ENCODE measurements at places on chromosomes 2 and 18. TPM values are rescaled to one million over a fixed set of nuclear protein-coding genes. Genes with fewer than 3 reads are reported as not detected.

The UGT1A3 gene
- not detected for total RNA-seq

DNA sequence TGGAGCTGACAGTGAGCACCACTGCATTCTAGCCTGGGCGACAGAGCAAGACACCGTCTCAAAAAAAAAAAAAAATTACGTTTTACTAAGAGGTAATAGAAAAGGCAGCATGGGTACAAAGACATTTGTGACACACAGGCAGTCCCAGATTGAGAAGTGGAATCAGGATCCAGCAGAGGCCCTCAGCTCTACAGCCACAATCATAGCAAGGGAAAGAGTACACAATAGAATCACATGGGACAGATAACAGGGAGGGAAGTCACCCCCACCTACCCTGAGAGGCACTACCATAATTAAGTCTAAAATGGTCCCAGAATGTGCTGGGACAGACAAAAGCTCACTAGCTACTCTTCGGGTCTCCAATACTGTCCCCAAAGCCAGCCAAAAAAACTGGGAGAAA lies 12.5 kb downstream of the SRBD1 start:
- H3K27me3 ChIP-seq: no peaks in the 10 kb centered on the region
- peaks cover 16% of the 10 kb centered on the region for H3K36me3 ChIP-seq
- no peak overlapping the region for H3K4me3 ChIP-seq
- H3K4me1 ChIP-seq: no peaks in the 10 kb centered on the region
- H3K27ac ChIP-seq: no peak overlapping the region

GRCh38 chr2:62304429-62305417 lies 108.8 kb downstream of the B3GNT2 start:
- peaks cover 3% of the 10 kb centered on the region for H3K4me1 ChIP-seq
- H3K27me3 ChIP-seq: peaks cover 3% of the 10 kb centered on the region
- no peak overlapping the region for H3K4me3 ChIP-seq

- no peak overlapping the region for H3K4me3 ChIP-seq
- no peak overlapping the region for H3K27ac ChIP-seq
- DNase-seq: peak; percentile 69
Measured at GRCh38 chr18:12327510-12328178, 19.6 kb downstream of the TUBB6 start.
